Smooth muscle cell of bladder (primary cell): ENCODE measurements at places on chromosomes 6 and 20. TPM values are rescaled to one million over a fixed set of nuclear protein-coding genes. Genes with fewer than 3 reads are reported as not detected.

Gene GPR6
- total RNA-seq, result not detected in 2 replicates

Gene MYT1
- total RNA-seq, result not detected in 2 replicates

Gene C6orf141
- 2.6 and 3.0 TPM in 2 replicates for total RNA-seq

Gene TRIM40
- not detected in 2 replicates for total RNA-seq
